ENCODE measurements at places on chromosomes 12 and 14.

GRCh38 chr12:52494518-52494917 is 1.5 kb upstream of the KRT6A start:
- DNase-seq = no peak
- no peak overlapping the region for H3K27ac ChIP-seq
- H3K4me1 ChIP-seq = no peaks in the 10 kb centered on the region
- H3K4me3 ChIP-seq = no peak overlapping the region
- H3K36me3 ChIP-seq = no peaks in the 10 kb centered on the region

DNA sequence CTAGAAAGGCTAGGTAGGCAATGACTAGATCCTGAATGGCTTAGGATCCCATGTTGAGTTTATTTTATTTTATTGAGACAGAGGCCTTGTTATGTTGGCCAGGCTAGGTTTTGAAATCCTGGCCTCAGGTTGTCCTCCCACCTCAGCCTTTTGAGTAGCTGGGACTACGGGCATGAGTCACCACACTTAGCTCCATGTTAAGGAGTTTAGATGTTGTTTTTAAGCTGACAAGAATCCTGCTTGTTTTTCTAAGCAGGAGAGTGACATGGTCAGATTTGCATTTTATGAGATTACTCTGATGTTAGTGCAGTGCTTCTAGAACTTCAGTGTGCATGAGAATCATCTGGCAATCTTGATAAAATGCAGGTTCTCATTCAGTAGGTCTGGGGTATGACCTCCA is 14.5 kb downstream of the CCDC198 start:
- no peaks in the 10 kb centered on the region for H3K27me3 ChIP-seq
- no peak for DNase-seq
- no peaks in the 10 kb centered on the region for H3K36me3 ChIP-seq
- no peak overlapping the region for H3K27ac ChIP-seq
- no peak overlapping the region for H3K4me3 ChIP-seq

GRCh38 chr12:116674643-116675183 is 63.2 kb downstream of the SPRING1 start:
- DNase-seq = no peak
- no peak overlapping the region for H3K4me3 ChIP-seq
- H3K27ac ChIP-seq = no peak overlapping the region
- H3K4me1 ChIP-seq = no peaks in the 10 kb centered on the region
- no peaks in the 10 kb centered on the region for H3K36me3 ChIP-seq
- H3K27me3 ChIP-seq = no peaks in the 10 kb centered on the region

DNA sequence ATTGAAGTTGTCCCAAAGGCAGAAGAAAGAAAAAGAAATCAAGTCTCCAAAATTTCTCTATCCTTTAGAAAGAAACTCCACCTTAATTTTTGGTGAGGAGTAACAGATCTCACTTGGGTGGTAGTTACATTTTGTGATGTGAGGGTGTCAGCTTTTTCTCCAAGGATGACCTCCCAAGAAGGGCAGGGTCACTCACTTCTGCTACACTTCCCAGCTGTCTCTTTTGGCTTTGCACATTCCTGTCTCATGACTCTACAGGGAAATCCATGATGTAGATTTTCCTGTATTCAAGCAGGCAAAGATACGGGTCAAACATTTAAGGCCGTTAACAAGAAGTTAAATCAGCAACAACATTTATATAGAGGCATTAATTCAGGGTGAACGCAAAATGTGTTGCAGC is 1016.4 kb downstream of the NRXN3 start:
- H3K36me3 ChIP-seq = no peaks in the 10 kb centered on the region
- H3K4me3 ChIP-seq = no peak overlapping the region
- no peaks in the 10 kb centered on the region for H3K27me3 ChIP-seq
- H3K27ac ChIP-seq = no peak overlapping the region
- DNase-seq = no peak

GRCh38 chr12:20101046-20101445 is 267.3 kb upstream of the PDE3A start:
- peaks cover 67% of the 10 kb centered on the region for H3K4me1 ChIP-seq
- H3K27ac ChIP-seq = peak overlapping the region; percentile 74
- DNase-seq = peak; percentile 18
- H3K27me3 ChIP-seq = no peaks in the 10 kb centered on the region

DNA sequence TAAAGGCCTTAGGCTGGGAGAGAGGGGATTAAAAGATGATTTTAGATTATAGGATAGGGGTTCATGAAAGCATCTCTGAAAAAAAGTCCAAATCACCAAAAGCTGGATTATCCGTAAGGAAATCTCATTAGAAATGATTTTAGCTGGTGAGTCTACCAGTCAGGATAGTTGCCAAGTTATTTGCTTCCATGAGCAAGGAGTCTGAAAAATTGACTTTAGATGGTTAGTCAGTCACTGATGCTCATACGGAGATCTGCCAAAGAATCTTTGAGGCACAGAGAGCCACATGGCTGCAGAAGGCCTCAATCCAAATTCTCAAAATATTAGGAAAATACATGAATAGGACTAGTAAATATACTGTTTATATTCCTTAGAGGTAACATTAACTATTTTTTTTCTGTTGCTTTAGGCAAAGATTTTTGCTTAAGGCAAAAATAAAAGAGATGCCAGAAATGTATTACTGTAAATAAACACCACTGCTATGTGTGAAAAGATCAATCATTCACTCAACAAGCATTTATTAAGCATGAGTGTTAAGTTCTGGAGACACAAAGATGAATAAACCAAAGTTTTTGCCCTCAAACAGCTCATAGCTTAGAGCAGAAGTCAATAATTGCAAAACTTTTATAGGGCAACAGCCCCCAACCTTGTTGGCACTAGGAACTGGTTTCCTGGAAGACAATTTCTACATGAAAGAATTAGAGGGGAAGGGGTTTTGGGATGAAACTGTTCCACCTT is 105.2 kb downstream of the BBS10 start:
- H3K36me3 ChIP-seq = no peaks in the 10 kb centered on the region
- no peaks in the 10 kb centered on the region for H3K27me3 ChIP-seq
- H3K27ac ChIP-seq = peak overlapping the region; percentile 26
